Psoas muscle (tissue), 8 donors: ENCODE measurements at places on chromosomes 6 and 20. TPM values are rescaled to one million over a fixed set of nuclear protein-coding genes. Genes with fewer than 3 reads are reported as not detected.
A peak's percentile ranks its signal among the peaks of the same experiment; 100 is the strongest.

DNA sequence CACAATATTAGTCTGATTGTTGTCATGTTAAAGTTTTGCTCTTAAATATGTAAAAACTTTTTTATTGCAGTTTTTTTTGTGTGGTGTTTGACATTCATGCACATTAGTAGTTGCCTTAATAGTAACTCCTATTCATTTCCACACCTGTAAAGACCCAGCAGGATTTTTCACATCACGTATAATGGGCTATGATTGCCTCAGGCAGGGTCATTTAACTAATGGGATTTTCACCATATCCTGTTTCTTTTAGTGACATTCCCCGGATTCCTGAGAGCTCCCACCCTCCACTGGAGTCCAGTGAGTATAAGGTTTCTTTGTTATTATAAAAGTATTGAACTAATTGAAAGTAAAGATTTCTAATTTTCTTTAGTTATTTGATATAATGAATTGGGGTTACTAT is 359.2 kb downstream of the RIMS1 start:
- no peak overlapping the region for H3K4me3 ChIP-seq
- no peaks in the 10 kb centered on the region for H3K36me3 ChIP-seq
- DNase-seq: no peak

GRCh38 chr6:111845441-111845871 is 27.8 kb downstream of the FYN start:
- H3K27me3 ChIP-seq: no peaks in the 10 kb centered on the region
- H3K27ac ChIP-seq: no peak overlapping the region
- DNase-seq: no peak
- H3K36me3 ChIP-seq: no peaks in the 10 kb centered on the region
- no peak overlapping the region for H3K4me3 ChIP-seq

GRCh38 chr20:34538671-34539123 is 19.8 kb upstream of the MAP1LC3A start:
- no peak overlapping the region for H3K4me3 ChIP-seq
- no peak overlapping the region for H3K27ac ChIP-seq
- no peaks in the 10 kb centered on the region for H3K4me1 ChIP-seq
- peaks cover 76% of the 10 kb centered on the region for H3K36me3 ChIP-seq
- DNase-seq: peak; percentile 62
- no peaks in the 10 kb centered on the region for H3K27me3 ChIP-seq

GRCh38 chr20:5949943-5950270 is 426 bp downstream of the TRMT6 start:
- peak overlapping the region; percentile 95 for H3K4me3 ChIP-seq
- H3K4me1 ChIP-seq: peaks cover 16% of the 10 kb centered on the region
- peak overlapping the region; percentile 91 for H3K27ac ChIP-seq
- H3K27me3 ChIP-seq: no peaks in the 10 kb centered on the region
- peaks cover 63% of the 10 kb centered on the region for H3K36me3 ChIP-seq

GRCh38 chr20:38307371-38308046 is 3.6 kb downstream of the BPI start:
- H3K27me3 ChIP-seq: peaks cover 6% of the 10 kb centered on the region
- H3K27ac ChIP-seq: no peak overlapping the region
- H3K4me3 ChIP-seq: no peak overlapping the region
- no peaks in the 10 kb centered on the region for H3K36me3 ChIP-seq
- no peaks in the 10 kb centered on the region for H3K4me1 ChIP-seq

GRCh38 chr6:4603291-4603690 is 172.9 kb upstream of the CDYL start:
- H3K36me3 ChIP-seq: no peaks in the 10 kb centered on the region
- no peak overlapping the region for H3K4me3 ChIP-seq
- peak; percentile 63 for DNase-seq
- H3K4me1 ChIP-seq: peaks cover 20% of the 10 kb centered on the region
- no peaks in the 10 kb centered on the region for H3K27me3 ChIP-seq

- no peak overlapping the region for H3K4me3 ChIP-seq
- H3K36me3 ChIP-seq: no peaks in the 10 kb centered on the region
- H3K27ac ChIP-seq: no peak overlapping the region
- H3K4me1 ChIP-seq: no peaks in the 10 kb centered on the region
- no peaks in the 10 kb centered on the region for H3K27me3 ChIP-seq
Measured at GRCh38 chr6:33878562-33878961, 74.8 kb upstream of the MLN start.

The CCN6 gene
- not detected for total RNA-seq

The FUCA2 gene
- 10.7 TPM for total RNA-seq

The ENPP5 gene
- total RNA-seq: 7.1 TPM
